ENCODE measurements at places on chromosomes 1 and 21.

DNA sequence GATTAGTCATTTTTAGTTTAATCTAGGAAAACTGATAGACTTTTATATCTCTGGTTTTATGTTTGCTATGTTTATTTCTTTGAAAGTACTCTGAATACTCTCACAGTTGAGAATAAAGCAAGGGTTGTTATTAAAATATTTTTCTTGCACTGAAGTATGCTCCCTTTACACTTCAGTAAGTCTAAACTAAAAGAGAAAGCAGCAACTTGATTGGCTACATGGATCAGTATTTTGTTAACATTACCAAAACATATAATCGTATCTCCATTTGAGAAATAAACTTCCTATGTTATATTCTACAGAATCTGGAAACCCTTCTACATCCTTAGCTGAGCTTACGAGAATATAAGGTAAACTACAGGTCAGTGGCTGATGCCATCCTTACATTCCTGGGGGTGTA is 149.5 kb upstream of the HP1BP3 start:
- DNase-seq, result no peak

DNA sequence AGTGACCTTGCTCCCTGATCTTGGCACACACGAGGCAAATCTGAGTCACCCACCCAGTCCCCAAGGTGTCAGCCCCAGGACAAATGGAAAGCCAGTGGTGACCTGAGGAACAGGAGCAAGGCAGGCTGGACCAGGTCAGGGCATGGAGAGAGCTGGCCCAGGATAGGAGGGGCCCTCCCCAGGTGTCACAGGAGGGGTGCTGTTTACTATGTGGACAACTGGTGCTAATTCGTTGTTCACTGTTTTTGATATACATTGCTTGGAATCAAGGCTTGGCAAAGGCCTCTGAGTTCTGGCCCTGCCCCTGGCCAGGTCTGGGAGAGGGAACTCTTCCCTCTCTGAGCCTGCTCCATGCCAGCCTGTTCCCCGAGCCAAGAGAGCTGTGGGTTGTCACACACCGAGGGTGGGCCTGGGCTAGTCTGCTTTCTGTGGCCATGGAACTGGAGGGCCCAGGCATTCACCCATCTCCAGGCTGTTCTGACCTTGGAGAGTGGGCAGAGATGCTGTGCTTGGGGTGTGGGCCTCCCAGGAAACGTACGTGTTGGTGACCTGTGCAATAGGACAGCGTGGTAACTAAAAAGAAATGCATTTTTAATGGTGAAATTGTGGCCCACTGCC is 41.8 kb downstream of the CRYAA start:
- DNase-seq, result no peak

DNA sequence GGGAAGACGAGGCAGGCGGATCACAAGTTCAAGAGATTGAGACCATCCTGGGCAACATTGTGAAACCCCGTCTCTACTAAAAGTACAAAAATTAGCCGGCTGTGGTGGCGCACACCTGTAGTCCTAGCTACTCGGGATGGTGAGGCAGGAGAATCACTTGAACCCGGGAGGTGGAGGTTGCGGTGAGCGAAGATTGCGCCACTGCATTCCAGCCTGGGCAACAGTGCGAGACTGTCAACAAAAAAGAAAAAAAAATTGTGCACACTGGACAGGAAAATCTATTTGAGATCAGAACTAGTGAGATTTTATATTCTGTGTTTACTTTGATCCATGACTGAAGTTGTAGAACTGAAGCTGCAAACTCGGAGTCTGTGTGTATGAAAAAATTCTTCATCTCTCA is 40.2 kb downstream of the SNRPE start:
- DNase-seq, result no peak

DNA sequence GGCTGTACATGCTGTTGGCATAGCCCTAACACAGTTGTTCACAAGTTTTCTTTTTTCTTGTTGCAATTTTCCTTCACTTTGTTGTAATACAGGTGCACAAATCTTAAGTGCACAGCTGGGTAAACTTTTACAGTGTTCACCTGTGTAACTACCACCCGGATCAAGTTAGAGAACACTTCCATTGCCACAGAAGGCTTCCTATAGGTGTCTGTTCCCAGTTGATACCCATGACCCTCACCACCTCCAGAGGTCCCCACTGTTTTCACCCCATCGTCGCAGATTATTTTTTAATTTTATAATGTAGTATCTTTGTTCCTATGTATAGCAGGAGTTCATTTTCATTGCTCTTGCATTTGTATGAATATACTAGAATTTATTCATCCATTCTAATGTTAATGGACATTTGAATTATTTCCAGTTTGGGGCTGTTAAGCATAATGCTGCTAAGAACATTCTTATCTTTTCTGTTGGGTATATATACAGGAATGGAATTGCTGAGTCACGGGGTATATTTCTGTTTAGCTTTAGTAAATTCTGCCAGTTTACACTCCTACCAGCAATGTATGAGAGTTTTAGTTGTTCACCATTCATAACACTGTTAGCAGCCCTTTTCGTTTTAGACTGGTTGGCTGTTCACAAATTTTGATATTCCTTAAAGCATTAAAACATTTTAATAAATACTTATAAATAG is 16.4 kb downstream of the SPRTN start:
- no peak for DNase-seq

GRCh38 chr1:242005866-242006535 is 7.1 kb upstream of the MAP1LC3C start:
- no peak for DNase-seq

- no peak for DNase-seq
Measured at GRCh38 chr1:205942631-205943159, 561 bp downstream of the SLC26A9 start.

DNA sequence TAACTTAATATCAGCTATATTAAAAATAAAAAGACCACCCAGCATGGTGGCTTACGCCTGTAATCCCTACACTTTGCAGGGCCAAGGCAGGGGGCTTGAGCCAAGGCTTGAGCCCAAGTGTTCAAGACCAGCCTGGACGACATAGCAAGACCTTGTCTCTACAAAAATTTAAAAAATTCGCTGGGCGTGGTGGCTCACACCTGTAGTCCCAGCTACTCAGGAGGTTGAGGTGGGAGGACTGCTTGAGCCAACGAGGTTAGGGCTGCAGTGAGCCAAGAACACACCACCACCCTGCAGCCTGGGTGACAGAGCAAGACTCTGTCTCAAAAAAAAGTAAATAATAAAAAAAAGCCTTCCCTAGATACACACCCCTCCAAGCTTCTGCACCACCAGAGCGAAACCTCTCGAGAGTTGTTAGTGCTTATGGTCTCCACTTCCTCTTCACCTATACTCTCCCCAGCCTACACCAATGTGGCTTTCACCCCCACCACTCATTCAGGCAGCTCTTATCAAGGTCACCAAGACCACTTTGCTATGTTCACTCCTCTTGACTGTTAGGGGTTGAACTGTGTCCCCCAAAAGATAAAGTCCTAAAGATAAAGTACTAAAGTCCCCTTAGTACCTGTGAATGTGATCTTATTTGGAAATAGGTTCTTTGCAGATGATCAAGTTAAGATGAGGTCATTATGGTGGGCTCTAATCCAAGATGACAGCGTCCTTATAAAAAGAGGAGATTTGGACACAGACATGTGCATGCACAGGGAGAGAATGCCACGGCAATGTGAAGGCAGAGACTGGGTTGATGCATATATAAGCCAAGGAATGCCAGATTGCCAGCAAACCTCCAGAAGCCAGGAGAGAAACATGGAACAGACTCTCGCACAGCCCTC is 6.8 kb upstream of the PPP1R15B start:
- no peak for DNase-seq

GRCh38 chr1:10851024-10852013 is 54.9 kb upstream of the CASZ1 start:
- no peak for DNase-seq

Measured in A673 (cell line).